ENCODE measurements at places on chromosomes 7 and 10.

- no peak for DNase-seq
Observed at GRCh38 chr10:84156768-84157167, 16.8 kb upstream of the GPR15LG start.

DNA sequence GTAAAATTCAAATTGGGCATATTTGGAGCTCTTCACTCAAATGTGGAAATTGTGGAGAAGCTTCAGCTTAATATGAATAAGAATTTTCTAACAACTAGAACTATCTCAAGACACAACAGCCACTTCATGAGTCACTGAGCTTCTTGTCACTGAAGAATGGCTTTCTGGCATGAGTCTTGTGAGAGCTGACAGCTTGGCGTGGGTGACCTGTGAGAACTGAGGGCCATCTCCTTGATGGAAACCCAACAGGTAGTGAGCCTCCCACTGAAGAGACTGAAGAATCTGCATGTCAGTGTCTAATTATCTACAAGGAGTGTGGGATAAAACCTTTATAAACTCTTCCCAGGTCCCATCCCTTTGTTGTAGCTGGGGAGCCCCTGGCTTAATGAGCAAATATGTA, 66.0 kb downstream of the CLEC2L start:
- DNase-seq = no peak

DNA sequence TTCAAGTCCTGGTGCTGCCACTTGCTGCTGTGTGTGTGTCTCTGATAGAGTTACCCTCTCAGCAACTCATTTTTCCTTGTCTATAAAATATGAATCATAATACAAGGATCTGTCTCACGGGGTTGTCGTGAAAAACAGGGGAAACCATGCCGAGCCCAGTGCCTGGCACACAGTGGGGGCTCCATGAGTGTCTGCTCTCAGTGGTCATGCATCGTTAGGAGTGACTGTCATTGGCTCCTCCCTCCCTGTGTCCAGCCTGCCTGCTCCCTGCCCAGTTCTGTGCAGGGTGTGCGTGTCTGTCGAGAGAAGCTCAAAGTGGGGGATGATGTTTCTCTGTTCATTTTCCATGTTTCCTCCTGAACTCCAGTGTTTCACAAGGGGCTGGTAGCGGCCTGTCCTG, 83.6 kb upstream of the LRRC4 start:
- no peak for DNase-seq

DNA sequence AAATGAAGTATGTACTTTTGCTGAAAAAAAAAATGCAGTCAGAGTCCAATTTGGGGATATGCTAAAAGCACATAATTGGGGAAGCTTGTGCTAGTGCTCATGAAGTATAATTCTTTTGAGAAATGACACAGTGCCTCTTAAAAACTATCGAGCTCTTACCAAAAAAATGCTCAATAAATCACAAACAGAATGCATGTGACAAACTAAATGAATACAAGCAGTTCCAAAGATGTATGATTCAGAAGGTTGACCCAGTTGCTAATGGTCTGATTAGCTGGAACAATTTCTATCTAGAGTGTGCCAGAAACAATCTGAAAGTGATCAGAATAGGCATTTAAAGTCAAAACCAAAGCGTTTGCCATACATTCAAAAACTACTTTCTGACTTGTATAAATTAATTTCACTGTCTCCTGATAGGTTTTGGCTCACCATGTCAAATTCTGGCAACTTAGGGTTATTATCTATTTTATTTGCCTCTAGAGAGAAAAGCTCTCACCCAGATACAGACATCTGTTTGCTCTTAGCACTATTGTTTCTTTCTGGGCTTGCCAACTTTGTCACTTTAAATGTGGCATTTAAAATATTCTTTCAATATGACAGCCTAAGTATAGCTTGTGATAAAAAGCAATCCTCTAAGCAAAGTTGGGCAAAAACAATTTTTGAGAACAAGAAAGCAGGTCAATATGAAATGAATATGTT, 114.7 kb upstream of the AHR start:
- DNase-seq = no peak

- no peak for DNase-seq
Observed at GRCh38 chr10:127435246-127435645, 113.9 kb upstream of the NPS start.

DNA sequence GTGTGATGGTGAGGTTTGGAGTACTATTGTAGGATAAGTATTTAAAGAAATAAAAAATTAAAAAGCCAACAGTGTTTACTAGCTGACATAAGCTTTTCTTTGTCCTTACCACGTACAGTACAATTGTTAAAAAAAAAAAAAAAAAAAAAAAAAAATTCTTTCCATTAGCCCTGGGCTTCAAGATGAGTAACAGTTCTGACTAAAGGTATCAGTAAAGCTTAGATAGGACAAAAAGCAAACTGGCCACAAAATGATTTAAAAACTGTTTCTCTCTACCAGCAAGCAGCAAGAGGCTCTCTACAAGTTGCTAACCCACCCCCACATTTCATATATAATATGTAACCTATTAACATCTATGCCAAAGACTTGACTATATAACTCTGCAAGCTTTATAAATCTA, 17.5 kb downstream of the HYCC1 start:
- no peak for DNase-seq

DNA sequence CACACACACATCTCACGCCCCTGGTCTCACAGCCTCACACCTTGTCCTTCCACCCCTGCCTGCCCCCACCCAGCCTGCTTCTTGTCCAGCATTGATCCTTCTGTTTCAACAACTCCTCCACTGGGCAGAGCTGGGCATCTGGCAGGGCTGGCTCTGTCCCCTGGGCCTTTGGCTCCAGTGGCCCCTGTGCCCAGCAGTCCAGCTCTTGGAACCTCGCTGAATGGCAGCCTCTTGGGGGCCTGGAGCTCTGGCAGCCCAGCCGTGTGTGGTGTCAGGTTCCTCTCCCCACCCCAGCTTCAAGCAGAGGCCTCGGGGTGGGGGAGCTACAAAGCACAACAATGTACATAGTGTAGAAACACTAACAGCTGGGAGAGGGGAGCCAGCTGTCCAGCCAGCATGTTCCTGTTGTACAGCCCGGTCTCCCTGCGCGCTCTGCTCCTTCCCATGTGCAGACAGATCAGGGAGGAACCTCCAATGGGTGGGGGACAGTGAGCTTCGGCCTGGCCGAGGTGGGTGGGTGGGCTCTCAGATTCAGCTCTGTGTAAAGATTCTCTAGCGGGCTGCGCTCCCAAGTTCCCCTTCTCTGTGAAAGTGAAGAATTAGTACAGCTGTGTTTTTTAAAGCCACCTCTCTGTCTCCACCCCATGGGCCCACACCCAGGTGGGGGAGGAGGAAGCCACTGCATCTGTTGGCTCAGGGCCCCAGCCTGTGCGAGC, 19.4 kb downstream of the ZMIZ2 start:
- peak; percentile 72 for DNase-seq

DNA sequence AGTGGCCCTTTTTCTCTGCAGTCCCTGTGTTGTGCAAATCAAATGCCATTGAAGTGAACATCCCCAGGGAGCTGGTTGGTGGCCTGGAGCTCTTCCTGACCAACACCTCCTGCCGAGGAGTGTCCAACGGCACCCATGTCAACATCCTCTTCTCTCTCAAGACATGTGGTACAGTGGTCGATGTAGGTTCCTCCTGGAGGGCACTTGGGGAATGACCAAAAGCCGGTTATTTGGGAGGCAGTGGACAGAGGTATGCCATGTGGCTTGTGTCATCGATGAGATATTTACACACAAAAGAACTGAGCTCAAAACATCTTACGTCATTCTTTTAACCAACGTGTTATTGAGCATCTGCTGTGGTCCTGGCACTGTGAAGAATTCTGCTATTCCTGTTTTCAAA, 19.7 kb downstream of the OIT3 start:
- DNase-seq = no peak

- no peak for DNase-seq
Observed at GRCh38 chr7:104123786-104124185, 84.0 kb downstream of the ORC5 start.

DNA sequence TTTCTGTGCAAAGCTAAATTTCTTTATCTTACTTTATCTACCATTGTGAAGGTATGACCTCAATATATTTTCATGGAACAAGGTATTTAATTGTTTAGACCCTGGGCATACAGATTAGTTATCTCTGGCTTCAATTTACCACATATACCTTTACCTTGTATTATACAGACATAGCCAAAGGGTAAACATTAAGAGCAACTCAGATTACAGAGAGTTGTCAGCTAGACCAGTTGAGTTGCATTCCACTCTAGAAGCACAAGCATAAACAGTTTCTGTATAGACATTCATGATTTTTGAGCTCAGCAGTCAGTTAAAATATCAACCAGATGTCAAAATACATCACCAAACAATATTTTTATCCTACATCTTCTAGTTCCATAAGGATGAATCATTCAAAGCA, 857.3 kb upstream of the ZWINT start:
- no peak for DNase-seq

GRCh38 chr7:13835442-13835841, 154.0 kb downstream of the ETV1 start:
- no peak for DNase-seq

DNA sequence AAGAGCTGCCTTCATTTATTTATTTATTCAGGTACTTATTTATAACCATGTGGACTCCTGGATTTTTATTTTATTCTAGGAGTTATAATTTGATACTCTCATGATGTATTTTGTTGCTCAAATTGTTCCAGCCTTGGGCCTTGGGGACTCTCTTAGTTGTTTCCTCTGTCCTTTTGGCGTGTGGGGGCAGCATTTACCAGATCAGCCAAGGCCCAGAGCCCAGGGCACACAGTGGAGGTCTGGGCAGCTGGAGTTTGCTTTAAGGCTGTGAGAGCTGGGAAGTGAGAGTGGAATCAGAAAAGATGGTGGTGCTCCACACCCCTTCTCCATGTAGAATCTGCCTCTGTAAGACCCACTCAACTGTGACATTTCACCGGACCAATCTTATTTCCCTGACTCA, 398.9 kb downstream of the RPS24 start:
- no peak for DNase-seq

DNA sequence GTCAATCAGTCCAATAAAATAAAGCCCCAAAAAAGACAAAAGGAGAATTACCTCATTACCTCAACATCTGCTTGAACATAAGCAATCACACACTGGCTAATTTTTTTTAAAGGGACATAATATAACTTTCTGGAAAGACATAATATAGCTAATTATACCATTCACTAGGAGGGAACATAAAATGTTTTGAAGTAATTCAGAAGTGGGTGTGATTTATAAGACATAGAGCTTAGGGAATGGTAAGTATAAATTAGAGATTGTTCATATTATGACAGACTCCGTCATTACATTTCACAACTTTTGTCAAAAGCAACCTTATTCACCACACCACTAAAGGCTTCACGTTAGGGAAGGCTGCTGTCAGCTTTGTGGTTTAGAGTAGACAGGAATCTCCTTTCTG, 3.8 kb downstream of the SHTN1 start:
- DNase-seq = no peak

DNA sequence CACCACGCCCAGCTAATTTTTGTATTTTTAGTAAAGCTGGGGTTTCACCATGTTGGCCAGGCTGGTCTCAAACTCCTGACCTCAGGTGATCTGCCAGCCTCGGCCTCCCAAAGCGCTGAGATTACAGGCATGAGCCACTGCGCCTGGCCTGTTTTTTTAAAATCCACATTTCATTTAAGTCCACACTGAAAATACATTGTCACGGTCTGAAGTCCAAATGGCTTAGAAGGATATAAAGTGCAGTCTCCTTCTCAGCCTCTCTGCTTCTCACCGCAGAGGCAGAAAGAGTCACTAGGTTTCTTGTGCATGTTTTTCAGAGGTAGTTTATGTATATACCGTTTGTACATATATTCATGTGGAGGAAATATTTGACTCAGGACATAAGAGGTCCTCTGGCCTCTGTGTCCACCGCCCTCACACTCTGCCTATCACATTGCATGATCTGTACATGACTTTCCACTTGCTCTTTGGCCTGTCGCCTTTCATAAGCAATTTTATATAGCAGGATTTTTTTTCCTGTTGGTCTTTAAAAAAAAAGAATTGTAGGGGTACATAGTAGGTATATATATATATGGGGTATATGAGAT, 42.9 kb downstream of the BLNK start:
- DNase-seq = no peak

DNA sequence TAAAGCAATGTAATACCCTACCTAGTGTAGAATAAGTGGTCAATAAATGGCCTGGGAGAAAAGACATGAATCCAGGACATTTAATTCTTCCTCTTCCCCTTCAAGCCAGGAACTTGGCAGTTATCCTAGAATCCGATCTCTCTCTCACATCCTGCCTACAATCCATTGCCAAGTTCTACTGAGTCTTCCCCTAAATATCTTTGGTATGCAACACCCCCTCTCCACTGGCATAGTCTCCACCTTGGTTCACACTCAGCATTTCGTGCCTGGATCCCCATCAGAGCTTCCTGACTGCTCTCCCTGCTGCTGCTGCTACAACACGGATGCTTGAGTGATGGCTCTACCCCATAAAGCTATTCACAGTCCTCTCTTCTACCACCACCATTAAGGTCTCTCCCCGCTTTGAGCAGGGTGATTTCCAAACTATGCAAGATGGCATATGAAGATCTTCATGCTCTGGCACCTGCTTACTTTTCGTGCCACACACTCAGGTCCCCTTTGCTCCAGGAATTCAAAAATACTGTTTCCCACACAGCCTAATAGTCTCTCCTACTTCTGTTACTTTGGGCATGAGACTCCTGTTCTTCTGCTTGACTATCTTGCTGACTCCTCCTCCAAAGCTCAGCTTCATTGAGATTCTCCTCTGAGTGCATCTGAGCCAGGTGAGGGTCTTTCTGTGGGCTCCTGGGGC, 4.8 kb downstream of the ANK3 start:
- no peak for DNase-seq

DNA sequence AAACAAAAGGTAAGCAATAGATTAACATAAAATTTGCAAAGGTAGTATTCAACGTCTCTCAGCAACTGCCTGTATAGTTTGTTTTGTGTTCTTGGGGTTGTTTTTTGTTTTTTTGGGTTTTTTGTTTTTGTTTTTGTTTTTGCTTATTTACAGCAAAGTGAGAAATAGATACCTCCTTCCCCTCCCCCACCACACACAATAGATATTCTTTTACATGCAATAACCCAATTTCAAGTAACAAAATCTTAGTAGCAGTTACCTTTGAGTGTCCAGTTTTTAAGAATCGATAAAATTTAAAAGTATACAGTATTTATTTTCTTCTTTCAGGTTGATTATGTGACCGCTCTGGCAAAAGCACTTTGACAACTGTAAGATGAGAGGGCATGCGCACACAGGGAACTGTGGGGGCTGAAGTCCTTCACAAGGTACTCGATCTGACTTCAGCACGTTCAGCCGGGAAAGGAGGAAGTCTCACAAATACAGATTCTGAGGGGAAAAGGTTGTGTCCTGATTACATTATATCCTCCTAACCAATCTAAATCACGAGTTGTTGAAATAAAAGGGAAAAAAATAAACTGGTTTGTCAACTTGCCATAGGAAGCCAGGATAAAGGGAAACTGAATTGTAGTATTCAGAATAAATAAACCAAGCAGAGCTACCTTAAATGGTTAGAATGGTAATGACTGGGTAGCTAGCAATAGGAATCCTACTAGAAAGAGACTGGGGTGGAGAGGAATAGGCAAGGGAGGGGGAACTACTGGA, 47.8 kb downstream of the CPEB3 start:
- no peak for DNase-seq

GRCh38 chr7:45186261-45186813, 28.7 kb downstream of the RAMP3 start:
- DNase-seq = no peak

DNA sequence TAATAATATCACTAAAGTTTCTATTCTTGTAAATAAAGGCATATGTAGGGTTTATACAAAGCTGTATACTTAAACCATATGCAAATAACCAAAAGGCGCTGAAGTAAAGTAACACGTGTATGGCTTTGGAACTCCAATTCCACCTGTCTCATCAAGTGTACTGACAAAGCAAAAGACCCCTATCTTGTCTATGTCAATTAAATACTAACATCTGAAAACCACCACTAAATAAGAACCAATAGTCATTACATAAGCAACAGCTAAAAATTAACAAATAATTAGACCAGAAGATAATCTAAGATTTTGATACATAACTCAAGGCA, 93.9 kb downstream of the KMT2C start:
- DNase-seq = no peak
